ENCODE measurements at places on chromosomes 6 and 20.

- DNase-seq, result no peak
These were observed 56.4 kb upstream of the IYD start for GRCh38 chr6:150312395-150312794.

GRCh38 chr6:125301435-125302391, at the start of gene HDDC2:
Gene HDDC2, minus strand, starts transcription at chr6:125301967. Its CDS starts 35 bp downstream, at chr6:125301932.
- DNase-seq, result no peak

GRCh38 chr6:110217266-110217665, 37.0 kb downstream of the CDC40 start:
- DNase-seq, result no peak

DNA sequence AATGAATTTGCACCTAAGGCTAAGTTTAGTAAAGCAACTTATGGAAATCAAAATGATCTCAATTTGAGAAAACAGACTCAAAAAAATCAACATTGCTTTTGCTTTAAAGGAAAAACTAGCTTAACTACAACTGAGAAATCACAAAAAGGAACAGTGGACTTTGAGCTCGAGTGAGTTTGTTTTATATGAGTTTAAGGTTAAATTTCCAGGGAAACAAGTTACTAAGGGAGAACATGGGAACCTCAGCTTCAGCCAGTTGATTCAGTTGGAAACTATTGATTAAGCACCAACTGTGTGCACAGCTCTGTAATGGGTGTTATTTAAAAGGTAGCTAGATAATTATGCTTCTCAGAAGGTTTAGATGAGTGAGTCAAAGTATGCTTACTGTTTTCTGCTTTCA, 85.7 kb downstream of the TBC1D7 start:
- DNase-seq, result no peak

- DNase-seq, result no peak
These were observed 111.7 kb downstream of the TRERF1 start for GRCh38 chr6:42339991-42340401.

DNA sequence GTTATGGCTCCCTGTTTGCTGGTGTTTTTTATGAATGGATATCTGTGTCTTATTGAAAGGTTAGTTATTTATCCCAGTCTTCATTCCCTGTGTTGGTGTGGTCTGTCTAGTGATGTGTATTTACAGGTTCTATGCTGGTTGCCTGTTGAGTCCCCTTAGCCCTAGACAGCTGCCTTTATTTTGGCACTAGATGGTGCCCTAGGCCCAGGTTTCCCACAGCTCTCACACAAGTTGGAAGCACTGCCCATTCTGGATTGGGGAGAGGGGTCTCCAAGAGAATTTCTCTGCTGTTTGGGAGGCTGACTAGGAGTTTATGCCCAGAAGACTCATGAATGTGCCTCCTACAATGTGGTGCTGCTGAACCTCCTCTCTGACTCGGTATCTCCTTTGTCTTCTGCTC, 12.4 kb downstream of the GRM1 start:
- DNase-seq, result no peak

GRCh38 chr20:47876311-47877088, 91.2 kb upstream of the SULF2 start:
- DNase-seq, result no peak

GRCh38 chr6:154343473-154344308, 12.9 kb downstream of the IPCEF1 start:
- DNase-seq, result no peak

- no peak for DNase-seq
These were observed 25.5 kb downstream of the FAM184A start for GRCh38 chr6:119052987-119053386.

GRCh38 chr6:2758980-2759379, 6.2 kb upstream of the WRNIP1 start:
- DNase-seq, result no peak

DNA sequence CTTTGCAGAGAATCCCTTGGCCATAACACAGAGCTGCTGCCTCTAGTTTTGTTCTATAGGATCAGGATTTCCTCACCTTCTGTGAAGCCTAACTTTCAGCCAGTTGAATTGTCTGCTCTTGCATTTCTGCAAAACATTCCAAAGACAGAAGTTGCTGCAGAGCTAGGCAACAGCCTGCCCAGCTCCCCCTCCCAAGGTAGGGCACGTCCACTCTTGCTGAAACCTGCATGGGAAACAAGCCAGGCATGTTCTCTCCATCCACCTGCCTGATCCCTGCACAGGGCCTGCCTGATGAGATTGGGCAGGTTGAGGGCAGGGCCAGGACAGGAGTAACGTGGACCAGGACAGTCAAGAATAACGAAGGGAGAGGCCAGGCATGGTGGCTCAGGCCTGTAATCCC, 58.9 kb upstream of the NAA20 start:
- no peak for DNase-seq

DNA sequence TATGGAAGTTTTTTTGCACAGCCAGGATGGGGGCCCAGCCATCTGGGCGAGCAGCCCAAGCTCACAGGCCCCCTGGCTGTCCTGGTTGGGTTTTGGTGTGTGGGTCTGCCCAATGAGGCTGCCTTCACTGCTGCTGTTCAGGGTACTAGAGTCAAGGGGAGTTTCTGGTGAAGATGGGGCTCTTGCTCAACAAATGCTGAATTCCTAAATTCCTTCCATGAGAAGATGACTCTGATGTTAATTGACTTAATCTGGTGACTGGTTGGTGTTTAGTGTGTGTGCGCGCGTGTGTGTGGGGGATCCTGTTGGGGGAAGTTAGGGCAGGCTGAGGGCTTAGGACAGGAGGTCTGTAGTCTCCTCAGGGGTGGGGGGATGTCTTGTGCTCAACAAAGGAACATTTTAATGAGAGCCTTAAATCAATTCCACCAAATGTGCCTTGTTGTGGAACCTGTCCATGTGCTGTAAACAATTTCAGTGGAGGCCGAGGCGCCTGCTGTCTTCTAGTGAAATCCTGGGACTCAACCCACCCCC, 1.9 kb downstream of the PTK7 start:
- DNase-seq, result no peak

DNA sequence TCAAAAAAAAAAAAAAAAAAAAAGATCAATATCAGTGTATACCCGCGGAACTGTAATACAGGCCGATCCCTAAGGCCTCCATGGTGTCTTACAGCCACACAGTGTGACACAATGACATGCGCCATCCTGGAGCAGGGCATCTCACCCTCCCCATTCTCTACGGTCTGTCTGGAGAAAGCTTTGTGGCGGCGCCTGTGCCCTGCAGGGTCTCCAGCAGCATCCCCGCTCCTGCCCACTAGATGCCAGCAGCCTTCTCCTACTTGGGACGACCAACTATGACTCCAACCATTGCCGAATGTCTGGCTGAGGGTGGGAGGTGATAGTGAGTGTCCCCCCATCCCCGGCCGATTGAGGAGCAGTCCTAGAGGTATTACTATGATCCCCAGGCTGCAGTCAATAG, 558.8 kb upstream of the AGPAT4 start:
- no peak for DNase-seq

DNA sequence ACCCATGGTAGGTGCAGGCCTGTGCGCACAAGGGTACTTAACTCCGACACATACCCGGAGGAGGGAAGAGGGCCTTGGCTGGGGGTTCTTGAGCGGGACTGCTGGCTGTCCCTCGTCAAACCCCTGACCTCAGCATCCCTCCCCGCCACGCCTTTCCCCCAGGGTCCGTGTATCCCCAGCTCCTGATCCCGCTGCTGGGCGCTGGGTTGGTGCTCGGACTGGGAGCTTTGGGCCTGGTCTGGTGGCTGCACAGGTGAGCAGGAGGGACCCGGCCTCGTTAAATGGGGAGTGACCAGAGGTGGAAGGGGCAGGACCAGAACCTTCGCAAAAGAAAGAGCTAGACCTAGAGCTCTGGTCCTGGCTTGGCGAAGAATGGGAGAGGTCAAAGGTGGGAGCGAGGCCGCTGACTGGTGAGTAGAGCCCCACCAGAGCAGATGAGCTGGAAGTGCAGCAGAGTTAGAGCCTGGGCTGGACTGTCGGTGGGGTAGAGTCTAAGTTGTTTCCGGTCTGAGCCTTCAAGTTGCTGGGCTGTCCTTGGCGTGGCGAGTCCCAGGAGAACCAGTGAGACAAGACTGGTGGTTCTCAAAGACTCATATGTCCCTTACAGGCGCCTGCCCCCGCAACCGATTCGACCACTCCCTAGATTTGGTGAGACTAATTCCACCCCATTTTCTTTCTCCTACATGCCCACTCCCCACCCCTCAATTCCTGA, 963 bp downstream of the MPIG6B start:
- no peak for DNase-seq

- DNase-seq, result no peak
These were observed 13.6 kb upstream of the C20orf144 start for GRCh38 chr20:33648396-33649004.

- no peak for DNase-seq
These were observed 29.0 kb upstream of the SRF start for GRCh38 chr6:43142101-43142500.

DNA sequence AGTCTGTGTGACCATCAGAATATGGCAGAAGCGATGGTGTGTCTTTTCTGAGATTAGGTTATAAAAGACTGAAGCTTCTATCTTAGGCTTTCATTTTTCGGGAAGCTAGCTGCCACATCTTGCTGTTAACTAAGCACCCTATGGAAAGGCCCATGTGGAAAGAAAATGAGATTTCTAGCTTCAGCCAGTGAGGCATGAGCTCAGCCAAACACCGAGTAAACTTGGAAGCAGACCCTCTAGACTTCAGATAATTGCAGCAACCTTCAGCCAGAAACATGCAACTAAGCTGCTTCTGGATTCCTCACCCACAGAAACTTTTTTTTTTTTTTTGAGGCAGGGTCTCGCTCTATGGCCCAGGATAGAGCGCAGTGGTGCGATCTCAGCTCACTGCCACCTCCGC, 20.6 kb downstream of the LOC128125822 start:
- no peak for DNase-seq

- no peak for DNase-seq
These were observed 6.0 kb downstream of the LAMA5 start for GRCh38 chr20:62360854-62361798.

- DNase-seq, result no peak
These were observed 62.1 kb downstream of the FOXO3 start for GRCh38 chr6:108622641-108623298.

DNA sequence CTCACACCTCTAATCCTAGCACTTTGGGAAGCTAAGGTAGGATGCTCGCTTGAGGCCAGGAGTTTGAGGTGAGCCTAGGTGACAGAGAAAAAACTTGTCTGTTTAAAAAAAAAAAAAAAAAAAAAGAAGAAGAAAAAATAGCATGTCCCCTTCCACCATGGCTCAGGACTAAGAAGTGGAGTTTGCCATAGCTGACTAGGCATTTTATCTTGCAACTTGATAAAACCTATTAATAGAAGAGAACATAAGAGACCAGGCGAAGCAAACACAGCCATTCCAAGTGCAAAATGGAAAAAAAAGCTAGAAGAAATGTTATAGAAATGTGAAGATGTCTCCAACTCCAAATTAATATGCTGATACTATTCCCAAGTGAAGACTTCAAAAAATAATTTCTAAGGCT, 277.5 kb downstream of the MEI4 start:
- no peak for DNase-seq

- no peak for DNase-seq
These were observed 130.2 kb upstream of the SSTR4 start for GRCh38 chr20:22904905-22905304.

- DNase-seq, result no peak
These were observed 311.9 kb upstream of the PRDM1 start for GRCh38 chr6:105774247-105774646.

GRCh38 chr6:1864496-1864895, 254.8 kb downstream of the FOXC1 start:
- DNase-seq, result no peak

DNA sequence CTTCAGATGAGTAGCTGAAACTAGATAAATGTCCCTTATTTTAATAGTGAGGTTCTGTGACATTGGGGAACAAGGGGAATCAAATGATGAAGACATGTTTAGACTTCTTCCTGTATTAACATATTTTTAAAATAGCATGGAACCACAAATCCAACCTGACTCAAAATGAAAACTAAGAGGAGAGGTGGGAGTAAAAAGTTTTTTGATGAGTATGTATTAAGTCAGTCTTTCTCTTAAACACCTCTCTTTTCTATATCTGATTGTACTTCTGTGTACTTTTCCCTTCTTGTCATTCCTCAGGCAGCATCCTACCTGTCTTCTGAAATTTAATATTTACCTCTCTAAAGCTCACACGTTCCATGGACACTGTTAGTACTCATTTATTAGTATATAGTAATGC, 8.7 kb upstream of the SDHAF4 start:
- DNase-seq, result no peak

DNA sequence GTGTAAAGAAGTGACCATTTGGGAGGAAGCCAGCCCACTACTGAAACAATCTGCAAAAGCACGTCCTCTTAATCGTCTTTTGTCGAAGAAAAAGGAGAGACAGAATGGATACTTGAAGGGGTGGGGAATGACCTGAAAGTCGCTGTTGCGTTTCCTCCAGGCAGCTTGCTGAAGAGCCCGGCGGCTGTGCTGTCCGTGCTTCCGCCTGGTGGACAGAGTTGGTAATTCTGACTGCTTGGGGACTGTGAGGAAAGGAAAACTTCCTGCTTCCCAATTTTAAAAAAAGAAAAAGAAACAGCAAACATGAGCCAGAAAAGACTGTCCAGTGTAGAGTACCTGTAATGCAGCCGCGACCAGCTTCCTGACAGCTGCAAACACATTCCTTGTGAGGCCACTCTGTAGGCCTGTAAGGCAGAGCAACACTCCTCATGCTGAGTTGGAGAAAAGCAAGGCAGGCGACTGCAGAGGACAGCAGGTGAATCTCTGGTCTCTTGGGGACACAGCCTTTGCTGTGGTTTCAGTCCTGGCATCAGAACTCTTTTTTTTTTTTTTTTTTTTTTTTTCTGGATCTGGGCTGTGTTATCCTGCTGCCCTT, 251.1 kb upstream of the TBX18 start:
- no peak for DNase-seq
